ENCODE measurements at places on chromosomes 2 and 18.
A peak's percentile ranks its signal among the peaks of the same experiment; 100 is the strongest.

DNA sequence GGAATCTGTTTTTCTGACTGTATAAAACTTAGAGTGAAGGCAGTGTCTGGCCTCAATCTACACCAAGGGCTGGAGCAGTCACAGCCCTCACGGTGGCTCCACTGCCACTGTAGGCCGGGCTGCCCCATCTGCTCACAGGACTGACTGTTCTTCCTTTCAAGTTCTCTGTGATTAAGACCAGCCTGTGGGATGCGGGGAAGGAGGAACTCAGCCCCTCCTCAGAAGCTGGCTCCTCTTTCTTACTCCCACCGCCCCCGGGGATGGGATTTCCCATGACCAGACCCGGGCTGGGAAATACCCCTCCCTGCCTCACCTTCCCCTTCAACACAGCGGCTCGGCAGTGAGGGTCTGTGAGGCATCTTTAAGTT is 106.0 kb downstream of the COPS8 start:
- no peak for DNase-seq

DNA sequence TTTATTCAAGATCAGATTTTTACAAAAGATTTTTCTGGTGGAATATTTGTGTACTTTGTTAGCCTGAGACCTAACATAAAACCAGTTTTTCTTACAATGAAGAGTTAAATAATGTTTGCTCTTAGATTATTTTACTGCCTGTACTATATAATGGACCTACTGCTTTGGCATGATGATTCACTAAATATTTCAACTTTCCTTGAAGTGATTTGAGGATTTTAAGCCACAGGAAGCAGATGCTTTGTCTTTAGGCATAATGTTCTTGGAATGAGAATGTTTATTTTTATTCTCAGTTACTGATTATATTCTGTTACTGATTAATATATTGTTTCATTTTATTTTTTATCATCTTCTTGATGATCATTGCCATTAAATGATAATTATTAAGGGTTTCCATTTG is 175.3 kb upstream of the LRP1B start:
- DNase-seq = no peak

- no peak for DNase-seq
These were observed 342.0 kb downstream of the HRH4 start for GRCh38 chr18:24802456-24802855.

GRCh38 chr2:14831458-14831857 is 198.9 kb downstream of the LRATD1 start:
- DNase-seq = no peak

DNA sequence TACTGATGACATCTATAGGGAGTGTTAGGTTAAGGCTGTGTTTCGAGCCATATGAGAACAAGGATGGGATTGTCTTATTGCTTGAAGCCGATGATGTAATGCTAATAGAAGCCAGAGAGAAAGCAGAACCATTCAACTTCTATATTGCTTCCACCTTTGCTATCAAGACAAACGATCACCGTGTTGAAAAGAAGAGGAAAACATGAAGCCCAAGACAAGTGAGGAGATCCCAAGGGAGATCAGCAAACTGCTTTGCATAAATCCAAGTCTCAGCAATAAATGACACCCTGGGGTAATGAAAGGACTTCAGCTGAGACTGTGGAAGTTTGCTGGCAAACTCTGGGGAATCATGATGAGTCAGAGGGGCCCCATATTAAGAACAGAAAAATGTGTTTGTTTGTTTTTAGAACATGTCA is 206.2 kb downstream of the NCKAP5 start:
- no peak for DNase-seq

DNA sequence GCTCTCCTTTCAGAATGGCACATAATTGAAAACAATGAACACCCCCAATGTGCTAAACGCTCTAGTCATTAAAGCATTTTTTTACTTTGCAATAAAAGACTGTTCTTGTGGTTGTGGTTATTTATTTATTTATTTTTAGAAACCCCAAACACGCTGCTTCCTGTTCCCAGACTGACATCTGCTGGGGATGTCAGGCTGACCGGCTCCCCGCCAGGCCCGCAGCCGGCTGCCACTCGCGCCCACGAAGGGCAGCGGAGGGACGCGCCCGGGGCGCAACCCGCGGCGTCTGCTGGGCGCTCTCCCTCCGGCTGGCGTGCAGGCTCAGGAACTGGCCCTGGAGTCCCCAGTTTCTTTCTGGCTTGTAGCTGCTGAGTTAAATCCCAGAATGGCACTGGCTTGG is 83.1 kb upstream of the SP3 start:
- no peak for DNase-seq

DNA sequence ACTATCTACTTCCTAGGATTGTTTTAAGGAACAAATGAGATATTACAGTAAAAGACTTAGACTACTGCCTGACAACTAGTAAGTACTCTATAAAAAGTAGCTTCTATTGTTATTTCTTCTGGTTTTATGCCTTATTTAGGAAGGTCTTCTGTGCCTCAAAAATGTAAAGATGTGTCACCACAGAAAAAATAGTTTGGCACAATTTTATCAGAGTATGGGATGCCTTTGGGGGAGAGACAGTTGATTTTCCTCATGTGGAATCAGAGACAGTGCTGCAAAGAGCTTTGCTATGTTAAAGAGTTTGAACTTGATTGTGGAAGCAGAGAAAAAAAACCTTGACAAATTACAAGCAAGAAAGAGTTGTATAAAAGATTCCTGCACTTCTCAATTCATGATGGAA is 98.4 kb downstream of the EHBP1 start:
- no peak for DNase-seq

DNA sequence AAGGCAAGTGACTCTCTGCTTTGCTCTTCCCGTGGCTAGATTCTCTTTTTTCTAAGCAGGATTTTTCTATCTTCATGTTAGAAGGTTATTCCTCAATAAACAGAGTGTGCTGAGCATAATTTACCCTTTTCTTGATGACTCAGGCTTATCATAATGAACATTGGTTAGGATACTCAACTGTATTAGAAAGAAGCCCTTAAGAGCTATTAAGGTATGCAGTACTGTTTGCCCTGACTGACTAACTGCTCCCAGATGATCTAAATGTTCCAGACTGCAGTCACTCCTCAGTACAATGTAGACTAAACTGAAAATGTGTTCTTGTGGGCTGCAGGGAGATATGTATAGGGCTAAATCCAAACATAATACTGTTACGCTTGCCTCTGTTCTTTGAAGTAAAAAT is 687.8 kb downstream of the NUP35 start:
- DNase-seq = no peak

DNA sequence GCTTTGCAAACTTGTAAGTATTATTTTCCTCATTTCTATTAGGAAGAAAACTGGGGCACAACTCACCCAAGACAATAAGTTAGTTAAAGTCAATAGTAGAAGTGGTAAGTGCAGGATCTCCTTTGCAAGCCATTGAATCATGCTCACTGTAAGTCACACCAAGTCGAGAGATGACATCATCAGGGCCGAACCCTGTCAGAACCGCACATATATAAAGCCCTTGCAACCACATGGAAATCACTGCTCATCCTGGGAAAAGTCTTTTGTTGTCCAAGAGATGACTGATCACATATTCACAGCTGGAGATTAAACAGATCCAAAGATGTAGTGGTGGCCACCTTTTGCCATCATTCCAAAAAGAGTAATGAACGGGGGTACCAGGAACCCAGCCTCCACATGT is 484.8 kb upstream of the ID2 start:
- no peak for DNase-seq

- DNase-seq = no peak
These were observed 71.0 kb downstream of the TPO start for GRCh38 chr2:1484131-1484884.

GRCh38 chr2:84957771-84958134 is 13.2 kb upstream of the KCMF1 start:
- no peak for DNase-seq

DNA sequence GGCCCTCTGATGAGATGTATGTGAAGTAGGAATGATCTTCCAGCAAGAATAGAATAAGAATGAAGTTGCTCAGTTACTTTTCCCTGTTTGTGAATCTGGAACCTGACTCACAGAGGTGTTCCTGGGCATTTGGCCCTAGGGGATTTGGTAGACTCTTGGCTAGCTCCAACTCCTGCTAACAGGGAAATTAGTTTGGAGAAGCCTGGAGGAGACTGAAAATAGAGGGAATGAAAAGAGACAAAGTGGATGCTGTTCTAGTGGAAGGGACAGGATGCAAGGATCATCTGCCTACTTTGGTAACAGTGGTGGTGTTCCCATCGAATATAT is 19.6 kb downstream of the TMEM17 start:
- no peak for DNase-seq

DNA sequence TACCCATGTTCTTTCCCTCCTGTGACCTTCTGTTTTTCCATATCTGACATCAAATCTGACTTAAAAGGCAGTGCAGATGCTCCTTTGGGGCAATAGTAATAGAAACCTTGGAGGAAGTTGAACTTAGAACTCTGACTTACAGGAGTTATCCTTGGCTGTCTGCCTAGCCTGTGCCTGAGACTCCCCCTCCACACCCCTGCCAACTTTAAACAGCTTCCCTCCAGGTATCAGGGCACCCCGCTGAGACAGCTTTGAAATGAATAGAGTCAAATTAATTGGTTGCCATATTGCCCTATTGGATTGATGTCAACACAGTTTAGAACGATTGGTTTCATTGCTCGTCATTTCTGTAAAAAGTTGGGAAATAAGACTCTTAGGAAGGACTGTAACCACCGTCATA is 322.0 kb downstream of the PRKCE start:
- no peak for DNase-seq

DNA sequence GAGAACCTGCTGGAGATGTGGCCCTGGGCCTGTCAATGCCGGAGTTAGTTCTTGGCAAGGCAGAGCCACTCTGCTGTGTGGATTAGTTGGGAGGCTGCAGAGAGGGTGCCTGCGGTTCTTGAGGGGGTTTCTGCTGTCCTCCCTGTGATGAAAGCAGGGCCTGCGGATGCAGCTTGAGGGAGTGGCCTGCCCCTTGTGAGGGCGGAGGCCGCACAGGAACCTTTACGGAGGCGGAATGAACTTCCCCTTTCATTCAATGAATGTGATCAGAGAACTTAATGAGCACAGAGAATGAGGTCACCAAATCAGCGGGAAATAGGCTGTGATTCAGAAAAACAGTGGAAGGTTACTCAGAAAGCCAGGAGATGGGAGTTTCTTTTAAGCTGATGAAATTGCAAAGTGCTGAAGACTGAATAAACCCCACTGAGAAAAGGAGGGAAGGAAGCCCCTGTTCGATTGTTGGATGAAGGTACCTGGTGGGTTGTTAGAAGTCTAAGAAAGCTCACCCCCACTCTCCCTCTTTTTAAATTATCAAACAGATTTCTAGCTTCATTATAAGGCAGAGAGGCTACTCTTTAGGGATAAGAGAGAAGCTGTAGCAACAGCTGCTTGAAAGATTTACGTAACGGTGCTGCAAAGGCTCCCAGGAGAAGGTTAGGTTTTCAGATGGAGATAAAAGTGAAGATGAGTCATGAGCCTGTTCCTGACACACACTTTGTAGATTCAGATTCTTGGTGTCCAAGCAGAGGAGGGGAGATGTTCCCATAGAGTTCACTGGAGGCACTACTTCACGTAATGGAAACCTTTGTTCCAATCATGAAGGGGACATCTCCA is 47.4 kb downstream of the VWA3B start:
- peak; percentile 90 for DNase-seq

DNA sequence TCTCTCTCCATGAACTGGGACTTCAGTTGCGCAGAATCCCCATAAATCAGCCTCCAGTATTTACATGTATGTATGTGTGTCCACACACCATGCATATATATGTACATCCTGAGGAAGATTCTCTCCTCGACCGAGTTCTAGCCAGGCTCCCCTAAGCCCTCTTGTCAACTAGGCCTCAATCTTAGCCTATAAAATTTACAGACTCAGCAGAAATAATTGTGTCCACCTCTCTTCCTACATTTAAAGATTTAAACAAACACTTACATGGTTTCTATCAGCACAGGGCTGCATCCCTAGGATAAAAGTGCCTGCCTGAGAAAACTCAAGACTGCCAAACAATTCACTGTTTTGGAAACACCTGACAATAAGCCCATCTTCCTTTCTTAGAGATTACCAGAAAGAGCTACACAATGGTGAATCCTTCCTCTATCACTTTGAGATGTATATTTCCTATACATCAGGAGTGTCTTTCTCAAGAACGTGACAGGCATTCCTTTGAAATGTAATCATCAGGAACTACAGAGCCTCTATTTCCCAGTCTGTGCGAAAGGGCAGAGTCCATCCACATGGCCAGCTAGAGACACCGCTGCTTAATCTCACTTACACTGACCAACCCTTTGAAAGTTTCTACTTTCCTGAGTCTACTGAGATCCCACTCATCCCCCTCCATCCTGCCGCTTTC is 39.5 kb downstream of the ZNF519 start:
- DNase-seq = no peak
